ENCODE measurements at places on chromosomes 5 and 9.

GRCh38 chr9:5549658-5550650 is 39.6 kb downstream of the PDCD1LG2 start:
- no peak for DNase-seq

DNA sequence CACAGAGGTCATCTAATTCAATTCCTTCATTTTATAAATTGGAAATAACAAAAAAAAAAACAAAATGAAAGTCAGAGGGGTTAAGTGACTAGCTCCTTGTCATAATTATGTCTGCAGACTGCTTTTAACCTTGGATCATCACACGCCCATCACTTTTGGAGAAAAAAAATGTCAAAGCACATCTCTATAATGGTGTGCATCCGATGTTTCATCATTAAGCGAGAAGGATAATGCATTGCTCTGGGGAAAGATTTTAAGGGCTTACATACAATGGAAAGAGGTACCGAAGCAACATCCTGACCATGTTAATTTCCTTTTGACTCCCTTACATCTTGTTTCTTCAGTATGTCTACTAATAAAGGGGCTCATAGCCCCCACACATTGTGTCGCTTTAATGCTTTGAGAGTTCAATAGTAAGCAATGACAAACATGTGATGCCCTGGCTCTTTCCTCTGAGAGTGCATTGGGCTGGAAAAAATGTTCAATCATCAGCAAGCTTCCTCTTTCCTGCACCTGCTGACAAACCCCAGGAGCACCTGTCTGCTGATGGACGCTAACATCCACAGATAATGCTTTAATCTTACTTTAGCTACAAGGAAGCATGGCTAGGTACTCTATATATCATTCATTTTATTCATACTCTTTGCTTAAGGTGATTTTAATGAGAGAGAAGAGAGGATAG is 242.2 kb downstream of the SMARCA2 start:
- DNase-seq, result no peak

DNA sequence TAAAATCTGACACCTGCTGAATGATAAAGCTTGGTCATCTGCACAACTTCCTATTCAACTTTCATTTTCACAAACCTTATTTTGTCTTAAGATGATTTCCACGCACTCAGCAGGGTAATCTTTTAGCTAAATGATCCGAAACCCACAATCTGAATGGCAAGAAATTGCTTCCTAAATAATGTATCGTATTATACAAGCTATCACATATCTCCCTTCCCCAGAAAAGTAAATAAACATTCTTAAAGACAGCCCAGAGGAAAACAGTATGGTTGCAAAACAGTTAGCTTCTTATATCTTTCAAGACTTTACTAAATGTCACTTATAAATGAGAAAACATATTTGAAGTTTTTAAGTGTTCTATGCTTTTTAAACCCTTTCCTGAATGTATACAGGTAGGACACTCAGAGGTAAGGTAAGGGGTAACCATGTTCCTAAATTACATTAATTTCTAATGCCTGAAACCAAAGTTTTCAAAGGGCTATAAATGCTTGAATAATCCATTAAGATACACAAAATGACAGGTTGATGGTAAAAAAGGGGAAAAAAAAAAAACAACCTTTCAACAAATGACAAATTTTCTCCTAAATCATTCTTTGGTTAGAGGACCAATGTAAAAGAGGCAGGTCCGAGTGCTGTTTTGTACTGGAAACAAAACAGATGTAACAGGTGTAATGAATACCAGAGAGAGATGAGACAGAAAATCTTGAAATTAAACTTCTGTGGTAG is 36.3 kb downstream of the ELAVL2 start:
- DNase-seq, result no peak

DNA sequence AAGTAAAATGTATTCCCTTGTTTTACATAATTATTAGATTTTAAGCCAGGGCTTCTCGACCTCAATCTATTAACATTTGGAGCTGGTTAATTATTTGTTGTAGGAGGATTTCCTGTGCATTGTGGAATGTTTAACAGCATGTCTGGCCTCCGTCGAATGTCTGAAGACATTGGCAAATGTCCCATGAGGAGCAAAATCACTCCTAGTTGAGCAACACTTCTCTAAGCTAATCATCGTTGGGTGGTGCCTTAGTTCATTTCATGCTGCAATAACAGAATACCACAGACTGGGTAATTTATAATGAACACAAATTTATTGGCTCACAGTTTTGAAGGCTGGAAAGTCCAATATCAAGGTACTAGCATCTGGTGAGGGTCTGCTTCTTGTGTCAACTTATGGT is 13.4 kb upstream of the VPS13A start:
- DNase-seq, result no peak

DNA sequence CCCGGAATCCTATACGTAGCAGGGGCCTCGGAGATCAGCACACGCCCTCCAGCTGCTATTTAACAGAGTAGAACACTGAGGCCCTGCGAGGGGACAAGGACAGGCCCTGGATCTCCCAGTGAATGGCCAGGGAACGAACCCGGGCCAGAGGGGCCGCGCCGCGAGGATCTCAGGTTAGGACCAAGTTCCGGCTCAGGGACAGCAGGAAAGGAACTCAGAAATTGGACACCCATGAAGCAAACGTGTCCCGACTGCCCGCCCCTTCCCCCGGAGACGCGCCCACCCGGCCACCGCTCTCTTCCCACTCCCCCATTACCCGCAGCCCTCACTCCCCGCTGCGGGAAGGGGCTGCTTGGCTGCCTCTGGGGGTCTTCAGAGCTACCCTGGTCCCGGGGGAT is 1.0 kb upstream of the FOXE1 start:
- DNase-seq, result no peak

GRCh38 chr9:93264338-93265125 is 80.6 kb downstream of the WNK2 start:
- no peak for DNase-seq
